Fibroblast of upper back skin (primary cell): ENCODE measurements at places on chromosomes 6 and 20.

DNA sequence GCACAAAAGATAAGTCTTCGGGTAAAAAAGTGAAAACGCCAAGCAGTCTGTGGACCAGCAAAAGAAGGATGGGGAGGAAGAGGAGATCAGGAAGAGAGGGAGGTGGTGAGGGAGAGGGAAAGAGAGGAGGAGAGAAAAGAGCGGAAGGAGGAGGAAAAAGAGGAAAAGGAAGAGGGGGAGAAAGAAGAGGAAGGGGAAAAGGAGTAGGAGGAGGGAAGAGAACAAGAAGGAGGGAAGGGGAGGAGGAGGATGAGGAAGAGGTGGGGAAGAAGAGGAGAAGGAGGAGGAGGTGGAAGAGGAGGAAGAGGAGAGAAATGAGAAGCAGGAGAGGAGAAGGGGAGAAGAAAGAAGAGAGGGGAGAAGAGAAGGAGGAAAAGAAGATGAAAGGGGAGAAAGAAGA is 6.5 kb downstream of the LY86 start:
- DNase-seq, result no peak

DNA sequence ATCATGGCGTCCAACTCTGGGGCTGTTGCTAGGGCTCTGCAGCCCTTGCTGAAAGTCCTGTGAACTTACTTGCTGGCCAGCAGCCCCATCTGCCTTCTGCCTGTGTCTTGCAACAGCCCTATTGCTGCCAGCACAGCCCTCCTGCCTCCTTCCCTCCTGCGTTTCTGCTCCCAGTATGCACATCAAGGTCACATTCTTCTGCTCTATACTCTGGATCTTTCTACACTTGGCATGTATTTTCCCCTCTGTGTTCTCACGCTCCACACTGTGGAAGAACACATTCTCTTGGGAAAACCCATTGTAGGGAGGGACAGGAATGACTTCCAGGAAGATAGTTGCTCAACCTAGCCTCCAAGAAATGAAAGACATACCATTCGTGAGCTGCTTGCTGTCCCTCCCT is 80.9 kb upstream of the PHACTR2 start:
- peak; percentile 42 for DNase-seq

DNA sequence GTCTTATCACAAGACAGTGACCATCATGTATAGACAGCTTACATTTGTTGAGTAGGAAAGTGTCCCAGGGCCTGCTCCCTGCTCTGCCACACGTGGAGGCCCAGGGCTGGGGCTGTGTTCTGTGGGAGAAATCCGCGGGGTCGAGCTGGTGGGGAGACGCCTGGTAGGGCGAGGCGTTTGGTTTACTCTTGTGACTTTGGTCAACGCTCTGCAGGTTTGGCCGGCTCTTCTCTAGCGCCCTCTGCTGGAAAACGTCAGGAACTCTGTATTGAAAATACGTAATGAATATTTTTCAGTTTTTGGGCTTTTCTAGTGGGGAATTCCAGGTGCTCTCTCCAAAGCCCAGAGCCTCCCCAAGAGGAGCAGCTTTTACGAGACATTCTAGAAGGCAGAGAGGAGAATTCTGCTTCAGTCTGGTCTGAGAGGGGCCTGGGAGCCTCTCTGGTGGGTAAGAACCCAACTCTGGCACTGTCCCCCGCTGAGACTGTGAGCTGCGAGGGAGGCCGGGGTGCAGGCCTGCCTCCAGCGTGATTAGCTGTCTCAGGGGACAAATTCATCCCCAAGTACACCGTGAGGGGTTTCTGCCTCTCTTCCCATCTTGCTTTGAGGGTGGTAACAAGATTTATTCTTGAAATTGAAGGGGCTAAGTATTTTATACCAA is 112.6 kb upstream of the RALGAPA2 start:
- peak; percentile 12 for DNase-seq

DNA sequence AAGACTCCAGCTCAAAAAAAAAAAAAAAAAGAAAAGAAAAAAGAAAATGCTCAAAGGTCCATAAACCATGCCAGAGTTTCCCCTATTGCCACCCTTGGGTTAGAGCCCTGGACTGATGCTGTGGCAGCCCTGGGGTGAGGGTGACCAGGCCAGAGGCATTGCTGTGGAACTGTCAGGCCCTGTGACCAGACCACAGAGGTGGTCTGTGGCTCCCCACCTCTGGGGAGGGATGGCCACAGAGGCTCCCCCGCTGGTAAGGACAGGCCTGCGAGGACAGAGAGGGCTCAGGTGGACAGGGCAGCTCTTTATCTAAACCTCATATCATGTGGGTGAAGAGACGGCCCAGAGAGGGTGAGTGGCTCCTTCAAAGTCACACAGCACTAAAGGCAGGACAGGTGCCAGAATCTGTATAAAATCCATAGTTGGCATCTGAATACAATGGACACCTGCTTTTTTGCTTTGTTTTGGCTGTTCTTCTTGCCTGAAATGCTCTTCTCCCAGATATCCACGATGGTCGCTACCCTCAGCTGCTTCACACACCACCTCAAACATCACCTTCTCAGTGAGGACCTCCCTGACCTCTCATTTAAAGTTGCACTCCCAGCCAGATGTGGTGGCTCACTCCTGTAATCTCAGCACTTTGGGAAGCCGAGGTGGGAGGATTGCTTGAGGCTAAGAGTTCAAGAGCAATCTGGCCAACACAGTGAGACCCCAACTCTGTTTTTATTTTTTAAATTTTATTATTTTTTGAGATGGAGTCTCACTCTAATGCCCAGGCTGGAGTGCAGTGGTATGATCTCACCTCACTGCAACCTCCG is 22.5 kb upstream of the SPDEF start:
- DNase-seq, result no peak

- no peak for DNase-seq
These were observed 223.4 kb downstream of the SLC24A3 start for GRCh38 chr20:19435821-19436220.

DNA sequence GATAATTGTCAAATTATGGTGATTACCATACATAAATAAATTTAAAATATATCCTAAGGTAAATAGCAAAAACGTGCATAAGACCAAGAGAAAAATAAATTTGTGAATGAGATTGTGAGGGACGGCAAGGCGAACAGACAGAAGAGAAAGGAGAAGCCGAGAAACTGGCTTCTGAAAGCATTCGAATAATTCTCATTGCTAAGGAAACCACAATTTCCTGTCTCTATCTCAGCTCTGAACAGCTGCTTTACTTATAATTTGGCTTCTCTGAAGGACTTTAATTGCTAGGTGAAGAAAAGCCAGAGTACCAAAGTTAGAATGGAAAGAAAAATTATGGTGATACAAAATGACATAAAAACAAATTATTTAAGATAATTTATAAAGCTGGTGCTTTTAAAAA is 79.0 kb upstream of the RGS17 start:
- peak; percentile 45 for DNase-seq

GRCh38 chr6:110664933-110665332 is 150.3 kb downstream of the CDK19 start:
- peak; percentile 36 for DNase-seq

- DNase-seq, result no peak
These were observed 4.7 kb upstream of the ZDHHC14 start for GRCh38 chr6:157376241-157376640.
